ENCODE measurements at places on chromosomes 5 and 9.
A peak's percentile ranks its signal among the peaks of the same experiment; 100 is the strongest.

- DNase-seq: peak; percentile 87
These were observed 54.9 kb downstream of the COL15A1 start for GRCh38 chr9:98998441-98999151.

- no peak for DNase-seq
These were observed 21.4 kb downstream of the C5orf47 start for GRCh38 chr5:174010365-174010764.

DNA sequence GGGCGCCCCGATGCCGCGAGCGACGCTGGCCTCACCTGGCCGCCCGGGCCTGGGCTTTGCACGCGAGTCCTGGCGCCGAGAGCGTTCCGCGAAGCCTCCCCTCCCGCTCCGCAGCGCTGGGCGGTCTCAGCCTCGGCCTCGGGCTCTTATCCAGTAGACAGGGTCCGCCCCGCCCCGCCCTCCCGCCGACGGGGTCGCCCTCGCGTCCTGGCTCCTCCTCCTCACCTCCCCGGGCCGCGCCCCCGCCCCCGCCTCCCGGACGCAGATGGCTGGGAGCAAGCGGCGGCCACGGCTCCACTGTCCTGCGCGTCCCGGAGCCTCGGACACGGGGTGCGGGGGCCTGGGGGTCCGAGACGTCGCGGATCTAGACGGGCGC, at the start of gene SLC6A3:
Gene SLC6A3, minus strand, starts transcription at position 128 of the 376 bp plus-strand sequence. CDS start 2,243 bp downstream, outside the sequence.
- peak; percentile 44 for DNase-seq

- DNase-seq: peak; percentile 83
These were observed 868 bp downstream of the ZBTB43 start for GRCh38 chr9:126805554-126806262.

DNA sequence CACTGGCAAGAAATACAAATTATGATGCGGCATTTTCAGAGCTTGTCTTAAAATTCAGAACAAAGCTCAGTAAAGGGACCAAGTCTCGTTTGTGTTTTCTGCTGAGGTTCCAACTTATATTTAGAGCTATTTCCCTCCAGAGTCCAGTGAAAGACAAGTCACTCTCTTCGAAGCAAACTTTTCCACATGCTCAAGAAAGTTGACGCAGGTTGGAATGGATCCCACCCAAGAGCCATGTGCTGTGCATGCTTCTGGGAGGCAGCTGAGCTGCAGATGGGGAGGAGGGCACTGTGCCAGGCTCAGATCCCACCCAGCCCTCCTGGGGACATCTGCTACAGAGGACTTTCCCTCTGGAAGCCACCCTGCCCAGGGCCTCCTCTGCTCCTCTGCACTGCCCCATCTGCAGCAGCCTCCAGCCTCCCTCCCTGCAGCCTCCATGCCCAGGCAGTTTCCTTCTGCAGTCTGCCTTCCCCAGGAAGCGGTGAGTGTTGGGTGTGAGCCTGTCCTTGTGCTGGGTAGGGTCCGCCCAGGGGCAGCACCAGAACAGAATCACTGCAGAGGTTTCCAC, 75.3 kb downstream of the COL23A1 start:
- no peak for DNase-seq

DNA sequence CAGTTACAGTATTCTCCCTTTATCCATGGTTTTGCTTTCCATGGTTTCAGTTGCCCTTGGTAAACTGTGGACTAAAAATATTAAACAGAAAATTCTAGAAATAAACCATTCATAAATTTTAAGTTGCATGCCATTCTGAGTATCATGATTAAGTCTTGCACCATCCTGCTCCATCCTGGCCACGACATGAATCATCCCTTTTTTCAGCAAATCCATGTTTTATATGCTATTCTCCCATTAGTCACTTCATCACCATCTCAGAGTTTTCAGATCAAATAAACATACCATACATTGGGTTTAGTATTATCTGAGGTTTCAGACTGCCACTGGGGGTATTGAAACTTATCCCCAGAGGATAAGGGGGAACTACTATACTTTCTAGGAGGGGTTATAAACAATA, 234.4 kb upstream of the ATP10B start:
- DNase-seq: peak; percentile 17

DNA sequence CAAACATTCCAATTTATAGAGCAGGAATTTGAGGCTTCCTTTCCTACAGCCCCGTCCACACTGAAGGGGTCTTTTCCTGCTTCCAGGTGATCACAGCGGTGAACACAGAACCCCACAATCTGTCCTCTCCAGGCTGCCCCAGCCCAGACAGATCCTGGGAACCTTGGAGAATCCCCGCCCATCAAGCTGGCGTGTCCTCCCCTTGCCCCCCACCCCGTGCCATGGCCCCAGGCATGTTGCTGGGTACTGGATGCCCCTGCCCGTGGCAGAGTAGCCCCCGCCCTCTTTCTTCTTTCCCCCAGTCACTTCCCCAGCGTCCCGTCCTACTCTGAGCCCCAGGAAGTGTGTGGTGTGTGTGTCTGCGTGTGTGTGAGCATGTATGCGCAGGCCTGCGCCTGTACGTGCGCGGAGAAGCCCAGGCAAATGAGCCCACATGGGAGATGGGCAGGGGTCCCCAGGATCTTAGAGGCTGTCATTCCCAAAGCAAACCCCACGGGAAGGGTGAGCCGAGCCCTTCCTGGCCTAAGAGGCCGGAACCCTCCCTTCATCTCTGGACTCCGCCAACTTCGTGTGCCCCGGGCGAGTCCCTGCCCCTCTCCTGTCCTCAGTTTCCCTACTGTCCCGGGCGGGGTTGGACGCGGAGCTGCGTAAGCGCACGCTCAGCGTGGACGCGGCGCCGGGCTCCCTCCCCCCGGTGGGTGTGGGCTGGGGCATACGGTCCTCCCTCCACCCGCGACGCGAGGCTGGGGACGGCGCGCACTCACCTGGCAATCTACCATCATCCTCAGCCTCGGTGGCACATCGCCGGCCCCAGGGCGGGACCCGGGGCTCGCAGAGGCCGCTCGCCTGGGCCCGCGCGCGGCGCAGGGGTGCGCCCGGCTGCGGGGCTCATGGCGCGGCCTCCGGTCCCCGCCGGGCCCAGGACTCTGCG, 15.2 kb downstream of the GBGT1 start:
- DNase-seq: peak; percentile 41

- DNase-seq: peak; percentile 28
These were observed 116.5 kb upstream of the FBXL7 start for GRCh38 chr5:15383469-15383868.

DNA sequence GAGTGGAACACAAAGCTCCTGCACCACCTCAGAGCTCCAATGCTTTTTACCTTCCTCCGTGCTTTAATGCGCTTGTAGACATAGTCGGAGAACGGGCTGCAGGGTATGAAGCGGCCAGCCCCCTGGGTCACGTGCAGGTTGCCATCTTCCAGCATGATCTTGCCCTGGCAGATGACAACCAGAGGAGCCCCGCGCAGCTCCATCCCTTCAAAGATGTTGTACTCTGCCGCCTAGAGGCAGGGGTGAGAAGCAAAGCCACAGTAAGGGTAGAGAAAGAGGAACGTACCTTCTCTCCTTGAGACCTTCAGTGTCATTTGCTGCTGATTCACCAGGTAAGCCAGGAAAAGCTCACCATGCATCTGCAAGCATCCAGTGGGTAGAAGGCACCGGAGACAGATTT, 112.3 kb downstream of the DPYSL3 start:
- no peak for DNase-seq

DNA sequence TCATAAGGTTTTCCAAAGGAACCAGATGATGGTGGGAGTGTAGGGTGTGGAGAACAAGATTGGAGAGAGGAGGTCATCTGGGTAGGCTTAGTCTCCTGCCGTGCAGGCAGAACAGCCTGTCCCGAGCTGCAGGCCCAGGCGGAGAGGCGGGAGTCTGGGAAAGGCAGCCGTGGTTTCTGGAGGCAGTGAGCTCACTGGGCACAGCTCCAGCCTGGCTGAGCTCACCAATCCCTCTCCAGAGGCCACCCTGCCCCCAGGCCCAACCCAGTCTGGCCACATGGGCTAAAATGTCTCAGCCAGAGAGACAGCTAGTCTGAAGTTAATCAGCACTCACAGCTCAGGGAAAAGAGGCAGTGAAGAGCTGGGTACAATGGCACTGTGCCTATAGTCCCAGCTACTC, 12.3 kb downstream of the P4HA2 start:
- DNase-seq: peak; percentile 97

DNA sequence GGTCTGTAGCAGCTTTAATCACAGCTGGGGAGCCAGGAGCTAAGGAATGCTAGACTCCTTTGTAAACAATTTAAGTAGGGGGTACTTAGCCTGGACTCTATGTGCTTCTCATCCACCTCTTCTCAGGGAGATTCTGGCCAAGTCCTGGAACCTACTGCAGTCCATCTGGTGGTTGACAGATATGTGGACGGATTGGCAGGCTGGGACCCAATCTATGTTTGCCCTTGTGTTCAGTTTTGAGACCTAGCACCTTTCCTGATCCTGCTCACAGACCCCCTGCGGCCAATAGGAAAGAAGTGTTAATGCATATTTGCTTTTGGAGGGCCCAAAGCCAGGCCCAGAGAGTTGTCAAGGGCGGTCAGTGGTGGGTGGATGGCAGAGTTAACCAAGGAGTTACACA, 6.4 kb downstream of the SLC22A5 start:
- no peak for DNase-seq

GRCh38 chr5:168858371-168858770, 279.2 kb upstream of the PANK3 start:
- DNase-seq: no peak

DNA sequence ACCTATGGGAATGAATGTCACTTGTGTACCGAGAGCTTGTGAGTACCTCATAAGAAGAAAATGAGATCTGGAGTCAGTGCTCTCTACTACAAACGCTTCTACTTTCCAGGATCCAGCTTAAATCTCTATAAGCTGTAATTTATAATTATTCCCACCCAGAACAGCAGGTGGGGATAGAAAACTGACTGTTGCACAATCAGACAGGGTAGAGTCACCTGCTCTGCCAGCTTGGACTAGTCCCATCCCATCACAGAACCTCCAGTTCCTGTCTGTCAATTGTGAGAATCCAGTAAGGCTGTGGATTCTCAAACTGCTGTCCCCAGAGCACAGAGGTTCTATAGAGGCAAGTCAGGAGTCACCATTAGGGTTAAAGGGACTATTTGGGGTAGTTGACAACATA, 2.0 kb downstream of the SPINK7 start:
- no peak for DNase-seq

- DNase-seq: peak; percentile 59
These were observed 27.2 kb downstream of the RECK start for GRCh38 chr9:36063804-36064447.

DNA sequence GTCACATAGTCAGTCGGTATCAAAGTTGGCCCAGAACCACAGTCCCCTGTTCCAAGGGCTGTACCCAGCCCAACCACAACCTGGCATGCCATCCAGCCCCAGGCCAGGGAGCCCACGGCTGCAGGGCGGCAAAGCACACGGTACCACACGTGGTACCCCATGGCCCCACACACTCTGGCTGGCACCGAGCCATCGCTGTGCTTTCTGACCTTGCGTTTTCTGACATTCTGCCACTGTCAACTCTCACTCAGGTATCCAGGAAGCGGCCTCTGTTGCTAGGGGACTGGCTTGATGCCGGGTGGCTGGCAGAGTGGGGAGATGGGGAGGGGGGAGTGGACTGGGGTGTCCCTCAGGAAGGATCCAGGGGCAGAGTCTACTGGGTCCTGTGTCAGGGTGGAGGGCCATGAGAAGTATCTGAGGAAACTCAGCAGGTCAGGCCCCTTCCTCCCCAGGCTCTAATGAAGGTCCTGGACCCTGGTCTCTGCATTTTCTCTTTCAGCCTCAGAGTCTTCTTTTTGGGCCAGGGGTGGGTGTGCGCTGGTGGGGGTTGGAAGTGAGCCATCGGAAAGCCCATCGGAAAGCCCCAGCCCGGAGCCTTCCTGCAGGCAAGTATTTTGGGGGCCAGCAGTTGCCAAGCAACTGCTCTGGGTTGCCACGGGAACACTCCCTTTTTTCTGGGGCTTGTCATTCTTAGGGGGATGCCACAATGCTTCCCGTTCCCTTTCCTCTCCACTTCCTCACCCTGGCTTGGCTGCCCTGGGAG, 21.0 kb upstream of the RALGDS start:
- no peak for DNase-seq

- no peak for DNase-seq
These were observed 386.9 kb upstream of the TLE4 start for GRCh38 chr9:79184831-79185230.

- no peak for DNase-seq
These were observed 422.9 kb downstream of the EBF1 start for GRCh38 chr5:158676642-158677469.

DNA sequence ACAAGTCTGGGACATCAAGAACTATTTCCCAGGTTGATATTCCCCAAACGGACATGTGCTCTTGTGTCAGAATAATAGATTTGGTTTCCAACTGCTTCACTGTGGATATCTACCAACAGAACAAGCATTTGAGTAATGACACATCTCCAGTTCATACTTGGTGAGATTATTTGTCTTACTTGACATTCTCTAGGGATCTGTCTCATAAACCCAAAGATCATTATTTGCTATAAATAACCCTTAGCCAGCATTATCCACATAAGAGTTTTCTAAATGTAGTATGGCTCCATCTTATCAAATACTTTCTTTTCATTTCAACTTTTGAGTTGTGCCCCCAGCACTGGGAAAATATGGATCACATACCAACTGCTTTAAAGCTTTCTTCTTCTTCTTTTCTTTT, 1063.9 kb upstream of the CDH18 start:
- DNase-seq: no peak

DNA sequence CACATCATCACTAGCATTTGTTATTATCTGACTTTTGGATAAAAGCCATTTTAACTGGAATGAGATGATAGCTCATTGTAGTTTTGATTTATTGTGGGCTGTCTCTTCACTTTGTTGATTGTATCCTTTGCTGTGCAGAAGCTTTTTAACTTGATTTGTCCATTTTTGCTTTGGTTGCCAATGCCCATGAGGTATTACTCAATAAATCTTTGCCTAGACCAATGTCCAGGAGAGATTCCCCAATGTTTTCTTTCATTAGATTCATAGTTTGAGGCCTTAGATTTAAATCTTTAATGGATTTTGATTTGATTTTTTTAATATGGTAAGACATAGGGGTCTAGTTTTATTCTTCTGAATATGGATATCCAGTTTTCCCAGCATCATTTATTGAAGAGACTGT, 28.8 kb upstream of the SMARCA2 start:
- no peak for DNase-seq

DNA sequence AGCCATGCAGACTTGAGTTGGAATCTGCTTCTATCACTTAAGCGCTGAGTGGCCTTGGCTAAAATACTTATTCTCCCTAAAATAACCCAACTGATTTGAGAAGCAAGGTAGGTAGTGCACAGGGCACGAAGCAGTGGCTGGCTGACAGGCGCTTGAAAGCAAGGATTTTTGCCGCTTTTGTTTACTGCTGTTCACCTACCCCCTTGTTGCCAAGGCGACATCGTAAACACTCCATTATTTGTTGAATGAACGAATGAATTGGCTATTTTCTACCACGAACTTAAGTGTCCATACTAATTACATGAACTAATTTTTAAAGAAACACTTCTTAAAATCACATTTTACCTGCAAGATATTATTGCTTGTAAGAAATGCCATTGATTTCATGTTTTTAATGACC, 98.0 kb downstream of the ANKH start:
- no peak for DNase-seq

Data from cardiac fibroblast (primary cell).